Stimulated activated naive B cell treated with anti-CD40 and anti-IgM and Interleukin-4, amounts not matched to agents 10 μg/mL and 1 μg/mL and 100 μg/mL, for 72 hours (primary cell): ENCODE measurements at places on chromosomes 12 and 14.
A peak's percentile ranks its signal among the peaks of the same experiment; 100 is the strongest.

DNA sequence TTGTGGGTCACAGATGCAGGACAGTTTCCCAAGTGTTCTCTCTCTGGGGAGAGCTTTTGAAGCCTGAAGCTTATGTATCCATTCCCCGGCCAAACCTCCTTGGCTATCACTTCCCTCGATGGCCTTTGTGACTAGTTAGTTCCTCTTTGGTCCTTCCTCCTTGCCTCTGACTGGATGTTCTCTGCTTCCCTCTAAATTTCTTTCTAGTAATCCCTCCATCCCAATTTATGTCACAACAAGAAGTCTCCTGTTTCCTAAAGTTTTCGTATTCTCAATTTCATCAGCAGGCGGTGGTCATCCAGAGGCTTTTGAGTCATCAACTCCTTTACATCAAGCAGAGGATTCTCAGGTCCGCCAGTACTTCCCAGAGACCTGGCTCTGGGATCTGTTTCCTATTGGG, 27.5 kb downstream of the A2ML1 start:
- no peak overlapping the region for H3K27ac ChIP-seq
- no peaks in the 10 kb centered on the region for H3K36me3 ChIP-seq
- H3K4me1 ChIP-seq = no peaks in the 10 kb centered on the region
- peaks cover 7% of the 10 kb centered on the region for H3K27me3 ChIP-seq
- DNase-seq = no peak
- no peak overlapping the region for H3K4me3 ChIP-seq

GRCh38 chr14:34038358-34039057, 87.6 kb upstream of the EGLN3 start:
- H3K4me3 ChIP-seq = no peak overlapping the region
- H3K4me1 ChIP-seq = peaks cover 1% of the 10 kb centered on the region
- H3K36me3 ChIP-seq = no peaks in the 10 kb centered on the region
- H3K27ac ChIP-seq = no peak overlapping the region
- no peak for DNase-seq
- H3K27me3 ChIP-seq = peaks cover 7% of the 10 kb centered on the region

- H3K4me3 ChIP-seq = no peak overlapping the region
- H3K4me1 ChIP-seq = peaks cover 75% of the 10 kb centered on the region
- H3K27ac ChIP-seq = no peak overlapping the region
- peaks cover 2% of the 10 kb centered on the region for H3K36me3 ChIP-seq
- H3K27me3 ChIP-seq = no peaks in the 10 kb centered on the region
- DNase-seq = no peak
Measured at GRCh38 chr14:104682107-104682593, 7.3 kb upstream of the INF2 start.

GRCh38 chr12:97335115-97335514, 127.5 kb upstream of the RMST start:
- no peak overlapping the region for H3K4me3 ChIP-seq
- DNase-seq = no peak
- H3K27ac ChIP-seq = no peak overlapping the region
- no peaks in the 10 kb centered on the region for H3K36me3 ChIP-seq
- H3K4me1 ChIP-seq = no peaks in the 10 kb centered on the region

GRCh38 chr12:704516-705242, 41.4 kb upstream of the NINJ2 start:
- H3K4me3 ChIP-seq = peak overlapping the region; percentile 1
- H3K4me1 ChIP-seq = peaks cover 7% of the 10 kb centered on the region
- H3K36me3 ChIP-seq = no peaks in the 10 kb centered on the region
- H3K27ac ChIP-seq = no peak overlapping the region

- H3K27me3 ChIP-seq = no peaks in the 10 kb centered on the region
- H3K4me1 ChIP-seq = no peaks in the 10 kb centered on the region
- DNase-seq = peak; percentile 13
- H3K4me3 ChIP-seq = no peak overlapping the region
Measured at GRCh38 chr14:89973234-89973823, 17.6 kb downstream of the TDP1 start.

GRCh38 chr14:68631394-68632053, 161.3 kb downstream of the ZFP36L1 start:
- H3K27ac ChIP-seq = no peak overlapping the region
- DNase-seq = no peak
- no peaks in the 10 kb centered on the region for H3K36me3 ChIP-seq
- peaks cover 46% of the 10 kb centered on the region for H3K4me1 ChIP-seq
- no peak overlapping the region for H3K4me3 ChIP-seq

DNA sequence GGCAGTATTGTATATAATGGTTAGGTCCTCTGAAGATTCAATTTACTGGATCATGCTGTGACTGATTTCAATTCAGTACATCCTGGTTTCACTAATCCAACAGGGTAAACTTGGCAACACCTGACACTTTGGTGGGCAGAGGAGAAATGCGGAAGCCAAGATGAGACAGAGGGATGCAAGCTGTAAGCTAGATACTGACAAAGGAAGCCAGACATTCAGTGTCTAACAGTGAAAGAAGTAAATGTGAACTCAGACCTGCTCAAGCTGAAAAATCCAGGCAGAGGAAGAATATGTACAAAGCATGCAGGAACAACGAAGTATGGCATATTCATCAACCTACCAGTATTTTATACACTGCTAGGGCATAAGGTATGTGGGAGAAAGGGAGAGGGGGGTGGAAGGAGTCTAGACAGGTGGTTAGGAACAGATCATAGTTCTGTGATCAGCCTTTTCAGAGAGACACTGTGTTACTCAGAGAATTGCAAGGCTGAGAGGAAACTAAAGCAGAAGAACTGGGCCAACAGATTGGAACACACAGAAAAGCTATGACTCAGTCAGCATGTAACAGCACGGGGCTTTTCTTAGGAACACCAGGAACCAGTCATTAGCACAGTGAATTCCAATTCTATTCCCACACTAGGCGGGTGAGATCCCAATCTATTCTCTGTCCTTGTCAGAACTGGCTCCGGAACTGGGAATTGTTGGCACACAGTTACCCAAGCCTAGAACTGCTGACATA, 40.3 kb downstream of the NELL2 start:
- H3K27ac ChIP-seq = no peak overlapping the region
- DNase-seq = no peak
- no peaks in the 10 kb centered on the region for H3K4me1 ChIP-seq
- no peaks in the 10 kb centered on the region for H3K27me3 ChIP-seq

- peaks cover 55% of the 10 kb centered on the region for H3K27me3 ChIP-seq
- no peak for DNase-seq
- no peaks in the 10 kb centered on the region for H3K36me3 ChIP-seq
- no peak overlapping the region for H3K27ac ChIP-seq
- no peak overlapping the region for H3K4me3 ChIP-seq
- peaks cover 34% of the 10 kb centered on the region for H3K4me1 ChIP-seq
Measured at GRCh38 chr12:107778383-107779025, 4.0 kb downstream of the ASCL4 start.

GRCh38 chr14:58332561-58332960, 34.2 kb downstream of the ARID4A start:
- no peaks in the 10 kb centered on the region for H3K27me3 ChIP-seq
- no peak overlapping the region for H3K27ac ChIP-seq

DNA sequence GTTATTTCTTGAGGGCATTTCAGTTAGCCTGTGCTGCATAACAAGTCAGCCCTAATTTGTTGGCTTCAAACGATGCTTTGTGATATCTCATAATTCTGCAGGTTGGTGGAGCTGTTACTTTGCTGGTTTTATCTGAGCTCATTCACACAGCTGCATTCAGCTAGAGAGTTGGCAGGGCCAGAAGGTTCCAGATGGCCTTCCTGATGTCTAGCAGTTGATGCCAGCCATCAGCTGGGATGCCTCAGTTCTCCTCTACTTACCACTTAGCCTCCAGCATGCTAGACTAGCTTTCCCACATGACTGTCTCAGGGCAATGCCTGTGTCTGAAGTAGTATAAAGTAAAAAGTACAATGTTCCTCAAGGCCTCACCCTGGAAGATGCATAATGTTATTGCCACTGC, 130.6 kb downstream of the SLC35F4 start:
- H3K27ac ChIP-seq = no peak overlapping the region
- H3K36me3 ChIP-seq = no peaks in the 10 kb centered on the region
- H3K4me3 ChIP-seq = no peak overlapping the region
- H3K27me3 ChIP-seq = peaks cover 6% of the 10 kb centered on the region
- no peaks in the 10 kb centered on the region for H3K4me1 ChIP-seq

DNA sequence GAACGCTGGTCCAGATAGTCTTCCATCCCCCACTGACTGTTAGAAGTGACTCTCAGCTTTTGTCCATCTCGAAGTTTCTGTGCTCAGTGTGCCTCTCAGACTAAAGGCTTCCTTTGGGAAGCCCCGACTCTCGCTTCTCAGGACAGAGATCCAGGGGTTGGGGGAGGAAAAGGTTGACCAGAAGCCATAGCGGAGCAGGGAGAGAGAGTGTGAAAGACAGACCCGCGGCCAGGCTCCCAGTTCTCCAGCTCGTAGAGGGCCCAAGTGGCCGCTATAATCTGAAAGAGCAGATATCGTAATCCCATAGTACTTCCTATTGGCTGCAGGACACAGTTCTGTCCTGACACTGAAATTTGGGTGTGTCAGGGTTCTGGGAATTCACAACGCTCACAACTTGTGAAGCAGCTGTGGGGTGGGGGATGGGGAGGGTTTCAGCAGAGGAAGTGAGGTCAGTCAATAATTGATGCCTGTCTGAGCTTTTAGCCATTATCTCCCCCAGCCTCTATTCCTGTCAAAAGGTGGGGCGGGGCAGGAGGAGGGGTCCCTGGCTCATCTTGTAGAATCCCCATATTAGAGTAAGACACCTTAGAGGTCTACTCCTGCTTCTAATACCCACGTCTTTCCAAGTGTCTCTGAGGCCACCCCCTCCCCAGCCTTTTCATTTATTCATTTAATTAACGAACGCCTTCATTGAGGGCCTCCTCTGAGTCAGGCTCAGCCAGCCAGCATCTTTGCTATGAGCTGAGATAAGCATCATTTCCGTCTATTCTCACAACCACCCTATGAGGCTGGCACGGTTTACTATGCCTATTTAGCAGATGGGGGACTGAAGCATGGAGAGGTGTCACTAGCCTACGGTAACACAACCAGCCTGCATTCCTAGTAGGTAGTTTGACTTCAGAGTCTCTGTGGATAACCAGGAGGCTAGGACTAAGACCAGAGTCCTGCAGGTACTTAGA, 1.6 kb upstream of the ACVRL1 start:
- no peaks in the 10 kb centered on the region for H3K36me3 ChIP-seq
- no peak for DNase-seq
- peak overlapping the region; percentile 27 for H3K27ac ChIP-seq
- no peak overlapping the region for H3K4me3 ChIP-seq

DNA sequence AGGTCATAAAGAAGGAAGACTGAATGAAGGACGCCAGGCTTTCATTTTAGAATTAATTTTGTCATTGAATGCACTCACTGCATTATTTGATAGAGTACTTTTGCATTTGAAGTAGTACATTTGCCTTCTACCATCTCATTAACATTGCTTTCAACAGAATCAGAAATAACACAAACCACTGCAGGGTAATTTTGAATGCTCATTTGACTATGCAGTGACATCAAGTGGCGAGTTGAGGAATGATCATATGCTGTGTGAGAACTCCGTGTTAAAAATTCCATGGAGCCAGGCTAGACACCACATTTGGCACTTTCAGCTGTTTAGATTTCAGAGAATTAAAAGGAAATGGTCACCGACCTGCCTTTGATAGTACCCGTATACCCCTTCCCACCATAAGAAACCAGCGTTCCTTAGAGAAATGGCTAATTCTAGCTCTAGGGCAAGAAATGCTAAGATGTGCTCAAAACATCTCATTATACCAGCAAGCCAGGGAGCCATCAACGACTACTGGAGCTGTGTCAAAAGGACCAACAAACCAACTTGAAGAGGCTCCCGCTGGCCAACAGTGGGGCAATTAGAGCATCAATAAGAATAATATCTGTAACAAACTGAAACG, 16.5 kb downstream of the HEBP1 start:
- no peak overlapping the region for H3K4me3 ChIP-seq
- no peak for DNase-seq
- no peak overlapping the region for H3K27ac ChIP-seq
- H3K36me3 ChIP-seq = peaks cover 13% of the 10 kb centered on the region
- H3K27me3 ChIP-seq = no peaks in the 10 kb centered on the region
